ENCODE measurements at places on chromosomes 6 and 20.

GRCh38 chr6:26491604-26492003 is 8.5 kb upstream of the BTN1A1 start:
- no peak for DNase-seq

GRCh38 chr6:167898673-167899311 is 72.1 kb downstream of the AFDN start:
- DNase-seq = peak; percentile 24

- DNase-seq = peak; percentile 4
These were observed 213.0 kb upstream of the LAMP5 start for GRCh38 chr20:9301129-9302090.

GRCh38 chr6:7269816-7270215 is 43.2 kb downstream of the SSR1 start:
- DNase-seq = no peak

- DNase-seq = peak; percentile 35
These were observed 47.0 kb downstream of the PLAGL1 start for GRCh38 chr6:143961066-143961465.

DNA sequence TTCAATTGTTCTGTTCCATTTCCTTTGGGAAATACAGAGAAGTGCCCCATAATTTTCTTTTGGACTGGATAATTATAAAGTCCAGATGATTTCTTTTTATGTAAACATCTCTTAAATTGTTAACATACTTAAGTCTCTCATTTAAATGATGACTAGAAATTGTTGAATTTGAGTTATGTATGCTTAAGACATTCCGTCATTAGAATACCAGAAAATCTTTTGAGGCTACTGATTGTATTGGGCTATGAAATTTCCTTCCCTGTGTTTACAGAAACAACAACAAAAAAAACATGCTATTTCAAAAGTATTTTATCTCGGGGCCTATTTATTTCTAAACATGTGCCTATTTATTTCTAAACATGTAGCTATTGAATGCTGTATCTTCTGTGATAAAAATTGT is 125.4 kb downstream of the SH3BGRL2 start:
- DNase-seq = no peak

DNA sequence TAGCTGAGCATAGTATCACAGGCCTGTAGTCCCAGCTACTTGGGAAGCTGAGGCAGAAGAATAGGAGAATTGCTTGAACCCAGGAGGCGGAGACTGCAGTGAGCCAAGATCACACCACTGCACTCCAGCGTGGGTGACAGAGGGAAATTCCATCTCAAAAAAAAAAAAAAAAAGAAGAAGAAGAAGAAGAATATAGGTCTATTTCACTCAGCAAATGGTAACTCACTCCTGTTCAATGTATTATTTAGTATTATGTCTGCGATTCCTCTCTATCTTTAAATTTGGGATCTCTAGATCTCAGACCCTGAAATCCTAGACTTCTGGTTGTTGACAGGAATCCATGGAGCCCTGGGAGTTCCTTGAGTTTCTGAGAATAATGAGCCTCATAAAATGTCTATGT is 98.6 kb downstream of the HFE start:
- no peak for DNase-seq

DNA sequence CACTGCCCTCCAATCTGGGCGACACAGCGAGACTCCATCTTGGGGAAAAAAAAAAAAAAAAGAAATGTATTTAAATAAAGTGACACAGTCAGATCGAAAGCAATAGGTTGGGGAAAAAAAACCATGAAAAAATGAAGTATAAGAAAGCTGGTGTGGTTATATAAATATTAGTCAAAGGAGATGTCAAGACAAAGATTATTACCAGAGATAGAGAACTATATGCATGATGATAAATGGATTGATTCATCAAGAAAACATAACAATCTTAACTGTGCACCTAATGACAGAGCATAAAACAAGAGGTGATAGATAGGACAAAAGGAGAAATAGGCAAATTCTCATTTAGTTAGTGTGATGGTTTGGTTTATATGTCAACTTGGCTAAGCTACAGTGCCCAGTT is 146.9 kb upstream of the AHI1 start:
- no peak for DNase-seq

GRCh38 chr20:60010689-60011458 is 52.7 kb downstream of the CDH26 start:
- DNase-seq = no peak

GRCh38 chr6:79874531-79875134 is 72.7 kb downstream of the ELOVL4 start:
- DNase-seq = no peak

DNA sequence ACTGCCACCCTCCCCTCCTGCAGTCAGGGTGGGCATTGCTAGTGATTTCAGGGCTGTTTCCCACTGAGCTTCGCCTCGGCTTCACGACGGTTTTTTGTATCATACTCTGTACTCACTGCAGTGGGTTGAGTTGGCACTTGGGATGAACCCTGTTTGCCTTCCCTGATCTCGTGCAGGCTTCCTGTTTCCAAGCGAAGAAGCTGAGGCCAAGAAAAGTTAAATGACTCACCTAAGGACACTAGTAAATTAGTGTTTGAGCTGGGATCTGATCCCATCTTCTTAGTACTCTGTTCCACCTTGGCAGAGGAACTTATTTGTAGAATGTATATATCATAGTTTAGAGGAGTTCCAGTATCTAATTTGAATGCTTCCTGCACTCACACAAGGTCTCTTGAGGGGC is 50.3 kb upstream of the VSTM2L start:
- no peak for DNase-seq

- no peak for DNase-seq
These were observed 4.5 kb upstream of the VSTM2L start for GRCh38 chr20:37898233-37899104.

DNA sequence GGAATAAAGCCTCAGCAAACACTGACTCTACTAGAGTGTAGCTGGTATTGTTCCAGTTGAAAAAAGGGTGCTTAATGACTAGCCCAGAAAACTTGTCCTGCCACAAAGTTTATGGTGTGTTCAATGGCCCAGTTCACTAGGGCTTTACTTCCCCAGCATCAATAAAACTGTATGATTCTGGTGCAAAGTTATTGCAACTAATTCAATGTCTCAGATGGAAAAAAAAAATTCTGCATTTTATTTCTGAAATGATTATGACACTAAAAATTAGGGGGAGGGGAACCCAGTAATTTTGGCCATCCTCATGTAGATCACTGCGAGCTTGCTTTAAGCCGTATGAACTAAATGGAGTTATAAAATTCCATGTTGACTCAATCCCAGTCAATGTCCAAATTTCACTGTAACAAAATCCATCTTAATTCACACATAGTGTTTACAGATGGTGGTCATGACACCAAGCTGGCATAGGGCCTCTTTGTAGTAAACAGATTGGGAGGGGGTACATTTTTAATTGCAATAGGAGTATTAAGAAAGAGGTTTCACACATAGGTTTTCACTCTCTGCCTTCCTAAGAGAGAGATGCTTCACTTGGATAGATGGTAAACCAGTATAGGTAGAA is 41.2 kb downstream of the PTPRK start:
- DNase-seq = no peak

DNA sequence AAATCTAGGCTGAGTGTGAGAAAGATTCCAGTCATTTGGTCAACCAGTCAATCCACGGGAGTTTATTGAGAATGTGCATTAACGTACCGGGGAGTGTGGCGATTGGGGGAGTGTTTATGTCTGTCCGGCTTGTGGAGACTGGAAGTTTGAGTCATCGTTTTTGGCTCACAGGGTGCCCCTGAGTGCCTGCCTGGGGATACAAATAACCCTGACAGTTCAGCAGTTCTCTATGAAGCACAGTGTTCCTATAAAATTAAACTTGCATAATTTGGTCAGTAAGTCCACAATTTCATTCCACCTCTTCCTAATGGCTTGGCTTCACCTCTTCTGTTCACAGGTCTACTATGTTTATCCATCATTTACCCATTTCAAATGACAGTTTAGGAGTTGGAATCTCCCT is 72.6 kb upstream of the PLEKHG1 start:
- DNase-seq = no peak

- no peak for DNase-seq
These were observed 76.5 kb downstream of the VEGFA start for GRCh38 chr6:43846556-43846955.

GRCh38 chr6:20969551-20969950 is 435.3 kb downstream of the CDKAL1 start:
- no peak for DNase-seq

GRCh38 chr6:130771741-130772140 is 55.5 kb upstream of the SMLR1 start:
- no peak for DNase-seq

GRCh38 chr6:35237476-35237875 is 22.1 kb upstream of the ZNF76 start:
- no peak for DNase-seq

DNA sequence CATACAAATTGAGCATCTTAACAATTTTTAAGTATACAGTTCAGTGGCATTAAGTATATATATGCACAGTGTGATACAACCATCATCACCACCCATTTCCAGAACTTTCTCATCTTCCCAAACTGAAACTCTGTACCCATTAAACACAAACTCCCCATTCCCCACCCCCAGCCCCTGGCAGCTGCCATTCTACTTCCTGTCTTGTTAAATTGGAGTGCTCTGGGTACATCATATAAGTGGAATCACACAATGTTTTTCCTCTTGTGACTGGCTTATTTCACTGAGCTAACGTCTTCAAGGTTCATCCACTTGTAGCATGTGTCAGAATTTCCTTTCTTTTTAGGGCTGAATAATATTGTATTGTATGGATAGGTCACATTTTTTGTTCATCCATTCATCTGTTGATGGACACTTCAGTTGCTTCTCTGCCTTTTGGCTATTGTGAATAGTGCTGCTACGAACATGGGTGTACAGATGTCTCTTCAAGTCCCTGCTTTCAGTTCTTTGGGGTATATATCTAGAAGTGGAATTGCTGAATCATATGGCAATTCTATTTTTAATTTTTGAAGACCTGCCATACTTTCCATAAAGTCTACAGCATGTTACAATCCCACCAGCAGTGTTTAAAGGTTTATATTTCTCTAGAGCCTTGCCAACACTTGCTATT is 19.6 kb upstream of the RREB1 start:
- no peak for DNase-seq

All from neural progenitor cell (in vitro differentiated cells).